ENCODE measurements at places on chromosomes 3 and 15. TPM values are rescaled to one million over a fixed set of nuclear protein-coding genes. Genes with fewer than 3 reads are reported as not detected.

MKRN3 gene
- total RNA-seq: 0.23 TPM

LEKR1 gene
- total RNA-seq: 1.4 TPM

GHSR gene
- not detected for total RNA-seq

DNA sequence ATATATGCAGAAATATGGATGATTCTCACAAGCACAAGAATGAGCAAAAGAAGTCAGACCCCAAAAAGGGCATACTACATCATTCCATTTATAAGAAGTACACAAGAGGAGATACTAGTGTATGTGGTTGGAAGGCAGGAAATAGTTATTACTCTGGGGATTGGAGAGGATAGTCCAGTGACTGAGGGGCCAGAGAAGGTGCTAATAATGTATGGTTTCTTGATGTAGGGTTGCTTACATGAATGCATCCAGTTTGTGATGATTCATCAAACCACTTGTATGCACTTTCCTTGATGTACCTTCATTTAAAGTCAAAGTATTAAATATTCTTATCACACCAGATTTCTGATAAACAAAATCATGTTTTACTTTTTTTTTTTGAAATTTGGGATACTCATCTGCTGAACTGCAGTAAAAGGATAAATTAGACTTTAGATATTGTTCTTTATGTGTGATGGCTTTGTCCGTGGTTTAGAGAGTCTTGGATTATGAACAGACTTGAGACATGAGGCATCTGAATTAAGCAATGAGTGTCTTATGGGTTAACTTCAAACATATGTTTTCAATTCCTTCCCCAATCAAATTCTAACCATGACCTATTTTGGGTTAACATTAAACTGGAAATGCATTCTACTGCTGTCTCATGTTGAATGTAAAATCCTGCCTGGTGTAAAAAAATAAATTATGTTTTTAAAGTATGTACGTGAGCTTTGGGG lies 171.2 kb downstream of the SEMA6D start:
- DNase-seq: no peak

GRCh38 chr3:139434764-139435307 lies 41.5 kb downstream of the RBP2 start:
- no peak for DNase-seq

DNA sequence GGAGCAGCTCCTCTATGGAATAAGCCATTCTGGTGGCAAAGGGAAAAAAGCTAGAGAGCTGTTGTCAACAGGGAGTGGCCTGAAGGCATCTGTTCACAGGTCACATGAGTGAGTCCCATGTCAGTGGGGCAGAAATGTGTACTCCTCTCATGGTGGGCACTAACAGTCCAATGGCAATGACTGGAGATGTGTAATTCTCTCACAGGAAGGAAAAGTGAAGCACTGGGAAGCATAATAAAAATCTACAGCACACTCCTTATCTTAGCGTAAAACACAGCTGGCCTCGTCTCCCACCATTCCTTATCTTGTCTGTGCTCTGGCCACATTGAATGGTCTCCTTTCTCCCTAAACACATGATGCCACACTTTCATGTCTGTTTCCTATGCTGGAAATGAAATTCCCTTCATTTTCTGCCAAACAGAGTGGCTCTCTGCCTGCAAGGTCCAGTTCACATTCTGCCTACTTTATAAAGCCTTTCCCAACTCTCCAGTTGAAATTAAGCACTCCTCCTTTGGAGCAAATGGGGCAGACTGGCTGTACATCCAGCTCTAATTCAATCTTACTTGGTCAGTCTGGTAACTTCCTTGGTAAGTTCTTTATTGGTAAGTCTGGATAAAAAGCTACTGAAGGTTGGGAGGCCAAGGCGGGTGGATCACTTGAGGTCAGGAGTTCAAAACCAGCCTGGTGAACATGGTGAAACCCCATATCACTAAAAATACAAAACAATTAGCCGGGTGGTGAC lies 139.8 kb downstream of the RPL22L1 start:
- no peak for DNase-seq

DNA sequence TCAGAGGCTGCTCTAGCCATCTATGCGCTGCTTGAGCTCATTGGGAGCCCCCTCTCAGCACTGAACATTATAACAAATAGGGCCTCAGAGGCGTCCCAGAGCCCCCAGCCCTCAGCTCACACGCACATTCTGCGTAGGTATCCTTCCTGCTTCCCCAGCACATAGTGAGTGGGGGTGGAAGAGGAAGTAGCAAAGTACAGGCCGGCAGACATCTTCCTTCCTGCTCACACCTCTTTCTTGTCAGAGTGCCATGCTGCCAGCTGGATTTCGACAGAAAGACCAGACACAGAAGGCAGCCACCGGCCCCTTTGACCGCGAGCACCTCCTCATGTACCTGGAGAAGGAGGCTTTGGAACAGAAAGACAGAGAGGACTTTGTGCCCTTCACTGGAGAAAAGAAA lies 16.6 kb downstream of the TMOD2 start:
- no peak for DNase-seq

DNA sequence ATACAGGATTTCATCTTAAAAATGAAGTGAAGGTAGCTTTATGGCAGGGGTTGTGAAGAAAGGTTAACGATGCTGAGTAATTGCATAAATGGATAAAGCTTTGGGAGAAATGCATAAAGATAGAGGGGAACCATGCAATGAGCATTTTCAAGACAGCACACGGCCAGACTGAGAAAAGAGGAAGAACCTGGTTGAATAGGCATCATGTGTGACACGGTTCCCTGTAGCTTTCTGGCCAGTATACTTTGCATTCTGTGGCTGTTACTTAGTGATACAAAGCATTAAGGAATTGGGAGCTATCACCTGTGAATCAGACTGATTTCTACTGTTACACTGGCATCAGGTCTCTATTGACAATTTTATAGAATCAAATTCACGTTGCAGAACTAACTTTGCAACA lies 33.3 kb downstream of the NR2C2 start:
- DNase-seq: no peak

GRCh38 chr15:33888176-33888575 lies 80.1 kb upstream of the CHRM5 start:
- DNase-seq: no peak

DNA sequence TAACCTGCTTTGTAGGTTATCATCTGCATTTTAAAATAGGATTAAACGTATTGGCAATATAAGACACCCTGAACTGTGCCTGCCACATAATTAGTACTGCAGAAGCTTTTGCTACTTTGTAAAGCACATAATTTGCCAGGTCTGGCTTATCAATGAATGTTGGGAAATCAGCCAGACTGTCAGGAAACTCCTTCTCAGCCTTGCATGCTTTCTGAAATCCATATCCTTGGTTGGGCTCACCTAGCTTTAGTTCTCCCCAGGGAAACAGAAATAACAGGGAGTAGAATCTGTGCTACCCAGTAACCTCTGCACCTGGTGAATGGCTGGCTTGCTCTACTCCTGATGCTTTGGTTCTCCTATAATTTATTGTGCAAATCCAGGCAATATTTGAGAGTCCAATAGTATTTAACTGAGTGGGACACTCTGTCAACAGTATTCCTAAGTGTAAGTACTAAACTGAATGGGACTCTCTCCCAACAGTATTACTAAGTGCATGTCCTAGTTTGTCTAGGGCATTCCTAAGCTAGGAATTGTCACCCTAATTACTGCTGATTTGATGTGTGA lies 354.5 kb downstream of the WDR72 start:
- no peak for DNase-seq

DNA sequence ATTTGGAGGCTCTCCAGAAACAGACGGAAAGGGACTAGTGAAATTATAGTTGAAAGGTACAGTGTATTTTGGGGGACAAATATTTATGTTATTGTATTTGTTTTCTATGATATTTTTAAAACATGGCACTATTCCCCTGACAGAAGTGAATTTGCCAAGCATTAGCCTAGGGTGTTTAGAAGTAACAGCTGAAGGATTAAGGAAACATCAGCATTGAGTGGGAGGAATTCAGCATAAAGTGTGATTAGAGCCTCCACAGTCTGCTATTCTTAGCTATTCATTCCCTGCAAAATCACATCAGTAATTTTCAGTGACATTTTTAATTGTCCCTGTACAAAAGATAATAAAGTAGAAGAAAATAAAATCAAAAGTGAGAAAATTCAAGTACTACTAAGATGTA lies 231.4 kb downstream of the ROBO2 start:
- DNase-seq: no peak

DNA sequence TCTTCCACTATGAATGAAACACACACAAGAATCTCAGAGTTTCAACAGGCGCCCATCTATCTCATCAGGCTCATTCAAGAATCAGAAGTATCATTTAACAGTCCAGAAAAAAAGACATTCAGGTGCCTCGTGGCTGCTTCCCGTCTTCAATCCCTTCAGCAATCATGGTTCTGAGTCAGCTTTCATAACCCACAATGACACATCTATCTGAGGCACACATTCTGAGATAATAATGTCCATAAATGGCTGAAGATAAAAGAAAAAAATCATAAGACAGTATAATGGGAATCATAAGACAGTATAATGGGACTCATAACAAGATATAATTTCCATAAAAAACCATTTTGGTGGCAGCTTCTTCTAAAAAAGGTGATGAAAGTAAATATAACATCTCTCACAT lies 52.4 kb downstream of the TNIK start:
- DNase-seq: no peak
